ENCODE measurements at places on chromosomes 4 and X.
A peak's percentile ranks its signal among the peaks of the same experiment; 100 is the strongest.

DNA sequence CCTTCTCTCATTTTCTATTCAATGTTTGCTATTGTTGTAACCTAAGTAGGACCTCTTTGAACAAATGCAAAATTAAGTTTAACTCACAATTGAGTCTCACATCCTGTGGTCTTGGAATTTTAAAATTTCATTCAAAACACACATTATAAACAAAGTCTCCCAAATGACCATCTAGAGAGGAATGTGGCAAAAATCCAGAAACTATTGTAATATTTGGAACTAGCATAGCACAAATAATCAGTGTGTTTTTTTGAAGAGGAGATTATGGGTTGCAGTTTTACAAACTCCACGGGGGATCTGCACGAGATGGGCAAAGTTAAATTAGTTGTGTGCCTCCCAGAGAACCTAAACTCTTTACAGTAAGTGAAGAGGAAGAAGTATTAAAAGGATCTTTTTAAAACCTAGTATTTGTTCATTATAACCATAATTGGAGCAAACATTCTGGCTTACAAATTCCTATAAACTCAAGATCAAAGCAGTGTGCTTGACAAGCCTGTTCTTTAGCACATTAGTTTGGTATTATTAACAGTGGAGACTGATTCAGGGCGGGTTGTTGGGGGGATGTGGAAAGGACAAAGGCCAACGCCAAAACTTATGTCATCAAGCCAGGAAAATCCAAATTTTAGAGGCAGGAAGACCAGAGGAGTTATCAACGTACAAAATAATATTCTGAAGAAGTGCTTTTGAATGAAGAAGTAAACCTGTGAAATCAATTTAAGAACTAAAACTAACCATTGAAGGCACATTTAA lies 22.4 kb upstream of the RBPJ start:
- DNase-seq, result no peak

DNA sequence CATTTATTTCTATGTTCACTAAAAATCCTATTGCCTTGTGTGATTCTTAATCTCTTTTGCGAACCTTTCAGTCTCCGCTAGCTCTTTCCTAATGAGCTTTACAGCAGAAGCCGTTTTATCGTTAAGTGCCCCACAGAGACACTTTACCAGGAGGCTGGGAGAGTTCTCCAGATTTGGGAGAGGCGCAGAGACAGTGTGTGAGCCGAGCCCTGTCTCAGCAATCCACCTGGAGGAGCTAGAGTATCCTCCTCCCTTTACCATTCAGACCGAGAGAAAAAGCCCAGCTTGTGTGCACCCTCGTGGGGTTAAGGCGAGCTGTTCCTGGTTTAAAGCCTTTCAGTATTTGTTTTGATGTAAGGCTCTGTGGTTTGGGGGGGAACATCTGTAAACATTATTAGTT lies 54.9 kb upstream of the MTM1 start:
- DNase-seq, result no peak

- no peak for DNase-seq
Measured at GRCh38 chr4:44760142-44760898, 34.0 kb upstream of the GNPDA2 start.

- no peak for DNase-seq
Measured at GRCh38 chr4:186878203-186878776, 154.6 kb upstream of the FAT1 start.

DNA sequence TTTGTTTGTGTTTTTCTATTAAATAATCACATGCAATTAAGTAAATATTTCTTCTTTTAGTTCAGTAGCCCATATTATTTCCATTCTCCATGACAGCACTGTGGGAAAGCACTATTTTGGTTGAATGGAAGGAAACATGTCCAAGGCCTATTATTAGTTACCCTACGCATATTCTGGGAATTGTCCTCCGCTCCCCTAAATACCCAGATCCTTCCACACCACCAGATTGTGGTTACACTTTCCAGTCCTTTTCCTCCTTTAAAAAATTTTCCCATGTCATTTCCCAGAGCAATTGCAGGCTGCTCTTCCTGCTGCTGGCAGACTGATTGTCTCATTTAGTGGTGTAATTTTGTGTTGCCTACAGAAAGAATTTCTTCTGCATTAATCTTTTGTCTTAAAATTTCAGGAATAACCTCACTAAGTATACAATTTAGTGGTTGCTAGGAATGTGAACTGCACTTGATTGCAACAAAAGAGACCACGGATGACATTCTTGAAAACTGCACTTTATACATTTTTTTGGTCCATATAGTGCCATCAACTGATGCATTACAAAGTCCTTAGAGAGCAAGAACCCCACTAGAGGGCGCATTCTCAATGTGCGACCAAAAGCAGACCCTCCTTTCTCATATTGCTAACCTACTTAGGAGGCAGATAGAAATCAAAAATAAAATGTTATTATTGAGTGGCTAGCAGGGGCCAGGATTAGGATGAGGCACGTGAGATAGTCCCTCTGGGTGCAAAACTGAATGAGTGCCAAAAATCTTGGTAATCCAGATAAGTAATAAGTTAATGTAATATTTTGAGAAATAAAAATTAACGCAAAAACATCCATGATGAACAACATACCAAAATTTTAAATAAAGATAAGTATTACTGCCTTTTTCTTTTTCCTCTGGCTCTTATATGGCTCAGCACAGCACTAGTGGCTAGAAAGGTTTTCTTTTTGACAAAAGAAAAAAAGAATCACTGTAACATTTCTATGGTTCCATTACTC lies 98.8 kb upstream of the IQCM start:
- DNase-seq, result no peak

- DNase-seq, result no peak
Measured at GRCh38 chr4:127509155-127509554, 123.6 kb upstream of the INTU start.

GRCh38 chr4:52903273-52903672 lies 41.2 kb downstream of the RASL11B start:
- DNase-seq, result no peak

DNA sequence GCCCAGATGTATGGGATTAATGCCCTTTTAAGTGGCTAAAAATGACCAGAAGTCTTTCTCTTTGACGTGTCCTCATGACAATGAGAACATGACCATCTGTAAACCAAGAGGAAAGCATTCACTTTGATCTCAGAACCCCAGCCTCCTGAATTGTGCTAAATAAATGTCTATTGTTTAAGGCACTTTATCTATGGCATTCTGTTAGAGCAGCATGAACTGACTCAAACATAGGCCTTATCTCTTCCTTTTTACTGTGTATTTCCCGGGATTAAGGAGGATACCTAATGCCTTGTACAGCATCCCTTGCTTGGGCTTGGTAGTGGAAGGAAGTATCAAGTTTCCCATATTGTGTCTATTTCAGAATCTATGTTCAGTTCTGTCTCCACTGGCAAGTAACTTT lies 47.2 kb upstream of the HS3ST1 start:
- DNase-seq, result no peak

GRCh38 chr4:177301126-177301639 lies 8.5 kb upstream of the NEIL3 start:
- no peak for DNase-seq

GRCh38 chrX:9465380-9466123 lies 694 bp downstream of the TBL1X start:
- DNase-seq, result peak; percentile 58

DNA sequence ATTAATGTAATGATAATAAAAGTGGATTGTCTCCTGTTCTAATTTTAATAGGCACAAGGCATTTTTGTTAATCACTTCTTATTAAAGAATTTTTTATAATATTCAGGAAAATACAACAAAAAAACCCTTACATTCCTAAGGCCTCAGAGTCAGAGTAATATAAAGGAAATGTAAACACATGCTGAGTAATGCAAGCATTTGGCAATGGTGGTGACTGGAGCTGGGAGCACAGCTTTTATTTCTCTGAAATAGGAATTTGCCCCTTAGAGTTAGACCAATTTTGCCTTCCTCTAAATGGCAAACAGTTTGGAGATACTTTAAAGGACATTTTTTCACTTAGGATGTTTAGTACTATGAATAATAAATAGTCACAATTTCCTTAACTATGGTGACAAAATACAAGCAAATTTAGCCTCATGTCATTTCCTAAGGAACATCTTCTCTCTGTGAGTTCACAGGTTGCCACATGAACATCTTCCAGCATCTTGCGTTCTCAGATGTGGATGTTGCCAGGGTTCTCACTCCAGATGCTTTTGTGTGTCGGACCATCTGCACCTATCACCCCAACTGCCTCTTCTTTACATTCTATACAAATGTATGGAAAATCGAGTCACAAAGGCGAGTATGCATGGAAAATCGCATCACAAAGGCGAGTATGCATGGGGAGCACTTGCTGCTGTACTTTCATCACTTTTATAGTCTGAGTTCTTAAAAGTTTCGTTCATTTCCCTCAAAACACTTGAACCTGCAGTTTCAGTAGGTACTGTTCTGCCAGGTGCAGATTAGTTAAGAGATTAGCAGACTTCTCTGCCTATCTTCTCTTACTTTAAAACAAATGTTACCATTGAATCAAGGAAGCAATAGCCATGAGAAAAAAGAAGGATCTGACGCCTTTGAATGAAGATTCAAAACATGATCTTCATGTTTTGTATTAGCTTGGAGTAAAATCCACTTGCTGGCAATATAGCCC lies 15.9 kb upstream of the F11 start:
- no peak for DNase-seq

- no peak for DNase-seq
Measured at GRCh38 chrX:152635941-152636340, 1.8 kb upstream of the GABRQ start.

- DNase-seq, result no peak
Measured at GRCh38 chrX:15143050-15143824, 126.6 kb downstream of the ASB9 start.

GRCh38 chrX:129984111-129984958 lies 1.9 kb downstream of the BCORL1 start:
- DNase-seq, result peak; percentile 66

- no peak for DNase-seq
Measured at GRCh38 chr4:154503598-154503997, 12.0 kb upstream of the DCHS2 start.

DNA sequence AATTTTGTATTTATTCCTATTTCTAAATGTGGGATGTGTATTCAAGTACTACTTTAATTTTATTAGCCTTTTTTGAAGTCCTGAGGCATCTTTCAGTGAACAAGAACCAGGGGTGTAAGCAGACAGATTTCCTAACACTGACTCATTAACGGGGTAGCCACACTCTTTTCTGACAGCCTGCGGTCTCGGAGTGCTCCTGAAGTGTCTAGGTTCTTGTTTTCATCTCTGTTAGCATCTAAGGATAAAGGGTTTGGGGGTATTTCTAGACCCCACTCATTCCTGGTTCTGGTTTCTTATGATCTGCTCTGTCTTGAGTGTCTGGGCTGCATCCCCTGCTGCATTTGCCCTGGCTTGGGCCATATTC lies 71.9 kb downstream of the GC start:
- no peak for DNase-seq

DNA sequence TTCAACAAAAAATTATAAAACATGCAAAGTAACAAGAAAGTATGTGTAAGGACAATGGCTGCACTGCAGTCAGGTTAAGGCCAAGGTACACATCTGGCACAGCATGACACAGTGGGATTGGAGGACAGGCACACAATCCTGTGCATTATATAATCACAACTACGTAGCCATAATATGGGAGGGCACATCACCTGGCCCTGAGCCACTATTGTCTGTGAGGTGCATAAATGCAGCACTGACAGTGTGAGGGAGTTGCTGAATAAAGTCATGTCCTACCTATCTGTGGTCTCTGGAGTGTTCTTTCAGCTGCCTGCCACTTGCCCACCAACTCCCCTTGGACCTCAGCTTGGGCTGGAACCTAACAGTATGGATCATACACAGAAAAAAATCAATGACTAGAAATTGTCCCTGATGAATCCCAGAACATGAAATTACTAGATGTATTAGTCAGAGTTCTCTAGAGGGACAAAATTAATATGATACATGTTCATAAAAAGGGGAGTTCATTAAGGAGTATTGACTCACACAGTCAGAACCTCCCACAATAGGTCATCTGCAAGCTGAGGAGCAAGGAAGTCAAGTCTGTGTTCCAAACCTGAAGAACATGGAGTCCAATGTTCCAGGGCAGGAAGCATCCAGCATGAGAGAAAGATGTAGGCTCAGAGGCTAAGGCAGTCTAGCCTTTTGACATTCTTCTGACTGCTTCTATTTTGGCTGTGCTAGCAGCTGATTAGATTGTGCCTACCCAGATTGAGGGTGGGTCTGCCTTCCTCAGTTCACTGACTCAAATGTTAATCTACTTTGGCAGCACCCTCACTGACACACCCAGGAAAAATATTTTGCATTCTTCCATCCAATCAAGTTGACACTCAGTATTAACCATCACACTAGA lies 46.4 kb upstream of the KCTD8 start:
- no peak for DNase-seq

GRCh38 chr4:185219551-185220344 lies 10.3 kb downstream of the SNX25 start:
- DNase-seq, result peak; percentile 66

GRCh38 chr4:147780137-147780777 lies 48.4 kb downstream of the ARHGAP10 start:
- DNase-seq, result no peak

GRCh38 chr4:4720646-4721045 lies 138.8 kb upstream of the MSX1 start:
- DNase-seq, result no peak

DNA sequence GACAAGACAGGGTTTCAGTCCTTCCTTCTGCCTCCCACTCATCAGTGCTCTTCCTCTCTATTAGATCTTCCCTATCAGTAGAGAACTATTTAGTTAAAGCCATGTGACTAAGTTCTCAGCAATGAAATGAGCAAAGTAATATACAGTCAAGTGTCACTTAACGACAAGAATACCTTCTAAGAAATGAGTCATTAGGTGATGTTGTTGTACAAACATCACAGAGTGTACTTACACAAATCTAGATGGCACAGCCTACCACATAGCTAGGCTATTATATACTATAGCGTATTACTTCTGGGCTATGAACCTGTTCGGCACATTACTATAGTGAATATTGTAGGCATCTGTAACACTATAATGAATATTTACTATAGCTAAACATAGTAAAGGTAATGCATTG lies 71.3 kb downstream of the POU4F2 start:
- no peak for DNase-seq

DNA sequence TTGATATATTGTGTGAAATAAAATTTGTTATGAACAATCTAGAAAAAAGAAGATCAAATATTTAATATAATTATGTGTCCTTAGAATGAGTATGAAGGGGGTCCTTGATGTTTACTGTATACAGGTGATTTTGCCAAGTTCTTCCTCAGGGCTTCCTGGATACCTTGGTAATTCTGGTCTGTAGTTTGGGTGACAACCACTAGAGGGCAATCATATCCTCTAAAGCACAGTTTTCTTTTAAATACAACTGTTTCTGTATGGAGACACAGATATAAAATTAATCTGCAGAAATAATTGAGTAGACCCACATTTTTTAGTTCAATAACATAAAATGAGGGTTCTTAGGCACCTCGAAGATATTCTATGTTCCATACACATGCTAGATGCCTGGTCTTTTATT lies 157.7 kb downstream of the SPANXN1 start:
- no peak for DNase-seq

GRCh38 chr4:170278460-170278859 lies 188.7 kb upstream of the AADAT start:
- no peak for DNase-seq

- no peak for DNase-seq
Measured at GRCh38 chr4:97367878-97368277, 775.4 kb downstream of the STPG2 start.

- no peak for DNase-seq
Measured at GRCh38 chrX:144798972-144799371, 448.3 kb upstream of the SPANXN1 start.

- DNase-seq, result no peak
Measured at GRCh38 chrX:133185119-133185518, 33.0 kb downstream of the TFDP3 start.
